ENCODE measurements at places on chromosomes 11 and 22.

DNA sequence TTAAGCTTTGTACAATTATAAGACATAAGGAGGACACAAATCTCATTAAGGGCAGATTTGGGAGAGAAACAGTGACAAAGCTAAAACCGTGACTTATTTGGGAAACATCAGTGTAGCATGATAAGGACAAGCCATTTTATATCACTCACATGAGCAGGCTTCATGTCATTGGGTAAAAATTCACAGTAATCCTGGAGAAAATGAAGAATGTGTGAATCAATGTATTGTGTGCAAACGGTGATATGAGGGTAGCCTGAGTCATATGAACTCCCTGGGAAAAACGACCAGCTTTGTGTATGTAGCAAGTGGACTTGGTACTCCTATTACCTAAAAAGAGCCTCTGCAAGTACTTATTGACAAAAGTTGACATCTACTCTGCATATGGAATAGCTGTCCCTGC is 6.0 kb upstream of the TRIM34 start:
- DNase-seq, result no peak

DNA sequence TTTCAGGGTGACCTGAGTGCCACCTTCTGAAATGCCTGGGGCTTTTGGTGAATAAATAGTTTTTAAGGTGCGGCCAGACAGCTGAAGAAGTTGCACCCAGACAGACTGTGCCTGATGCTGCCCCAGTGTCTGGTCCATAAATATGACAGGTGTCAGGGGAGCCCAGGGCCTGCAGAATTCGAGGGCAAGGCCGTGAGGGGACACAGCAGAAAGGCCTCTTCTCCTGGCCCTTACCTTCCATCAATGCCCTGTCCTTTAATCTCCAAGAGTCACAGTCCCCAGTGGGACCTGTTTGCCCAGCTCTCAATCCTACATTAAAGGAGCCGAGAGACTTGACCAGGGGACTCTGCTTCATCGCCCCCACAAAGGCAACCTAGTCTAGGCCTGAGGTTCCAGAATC is 45.7 kb downstream of the NAT10 start:
- DNase-seq, result no peak

- no peak for DNase-seq
These were observed 157.8 kb downstream of the EFCAB6 start for GRCh38 chr22:43654271-43654670.

- DNase-seq, result no peak
These were observed 29.1 kb upstream of the TXNRD2 start for GRCh38 chr22:19970479-19971275.

GRCh38 chr22:49659281-49659923 is 168.3 kb downstream of the BRD1 start:
- no peak for DNase-seq
